ENCODE measurements at places on chromosomes 16 and 17.

DNA sequence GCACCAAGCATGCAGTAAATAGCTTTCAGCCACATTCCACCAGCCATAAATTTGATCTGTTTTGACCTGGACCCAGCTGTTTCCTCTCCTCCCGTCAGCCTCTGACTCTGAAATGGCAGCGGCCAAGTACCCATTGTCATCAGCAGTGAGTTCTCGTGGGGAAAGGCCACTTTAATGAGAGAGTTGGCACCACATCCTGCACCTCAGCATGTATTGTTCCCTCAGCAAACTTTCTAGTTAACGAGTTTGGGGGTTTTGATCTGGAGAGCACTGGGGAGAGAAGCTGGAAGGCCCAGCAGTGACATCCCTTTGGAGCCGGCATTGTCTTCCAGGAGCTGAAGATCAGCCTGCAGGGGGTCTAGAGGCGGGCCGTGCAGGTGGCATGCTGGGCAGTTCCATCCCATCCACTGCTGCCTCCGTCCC, 84.9 kb downstream of the RPA1 start:
- no peak for DNase-seq

- peak; percentile 60 for DNase-seq
These were observed 4.1 kb upstream of the CDH15 start for GRCh38 chr16:89167425-89167941.

DNA sequence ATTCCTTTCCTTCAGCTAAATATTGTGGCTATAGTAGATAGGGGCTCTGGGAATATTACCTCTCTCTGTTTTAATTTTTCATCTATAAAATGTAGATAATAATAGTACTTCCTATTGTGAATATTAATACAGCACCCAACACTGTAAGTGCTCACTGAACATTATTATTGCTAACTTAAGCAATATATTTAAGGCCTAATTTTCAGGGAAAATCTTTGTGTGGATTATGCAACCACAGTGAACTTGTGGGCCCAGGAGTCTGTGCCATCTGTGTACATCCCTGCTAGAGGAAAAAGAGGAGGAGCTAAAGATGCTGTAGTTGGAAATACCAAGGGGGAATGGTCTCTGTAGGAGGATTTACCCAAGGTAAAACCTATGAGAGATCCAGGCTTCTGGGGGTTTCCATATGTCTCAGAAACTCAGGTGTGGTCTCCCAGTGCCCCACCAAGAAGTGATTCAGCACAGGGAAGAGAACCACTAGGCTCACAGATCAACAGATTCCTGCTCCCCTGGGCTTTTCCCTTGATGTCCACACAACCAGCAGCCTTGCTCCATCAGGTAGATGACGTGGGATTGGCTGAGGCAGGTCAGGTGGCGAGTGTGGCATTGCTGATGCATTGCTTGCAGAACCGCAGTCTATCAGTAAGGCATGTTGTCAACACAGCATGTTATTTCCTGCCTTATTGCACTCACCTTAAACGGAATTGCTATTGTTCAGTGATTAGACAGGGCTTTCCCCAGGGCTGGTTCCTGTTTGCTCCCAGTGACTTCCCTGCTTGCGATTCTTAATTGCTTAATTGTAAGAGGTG, 1.6 kb upstream of the N4BP1 start:
- DNase-seq: no peak

DNA sequence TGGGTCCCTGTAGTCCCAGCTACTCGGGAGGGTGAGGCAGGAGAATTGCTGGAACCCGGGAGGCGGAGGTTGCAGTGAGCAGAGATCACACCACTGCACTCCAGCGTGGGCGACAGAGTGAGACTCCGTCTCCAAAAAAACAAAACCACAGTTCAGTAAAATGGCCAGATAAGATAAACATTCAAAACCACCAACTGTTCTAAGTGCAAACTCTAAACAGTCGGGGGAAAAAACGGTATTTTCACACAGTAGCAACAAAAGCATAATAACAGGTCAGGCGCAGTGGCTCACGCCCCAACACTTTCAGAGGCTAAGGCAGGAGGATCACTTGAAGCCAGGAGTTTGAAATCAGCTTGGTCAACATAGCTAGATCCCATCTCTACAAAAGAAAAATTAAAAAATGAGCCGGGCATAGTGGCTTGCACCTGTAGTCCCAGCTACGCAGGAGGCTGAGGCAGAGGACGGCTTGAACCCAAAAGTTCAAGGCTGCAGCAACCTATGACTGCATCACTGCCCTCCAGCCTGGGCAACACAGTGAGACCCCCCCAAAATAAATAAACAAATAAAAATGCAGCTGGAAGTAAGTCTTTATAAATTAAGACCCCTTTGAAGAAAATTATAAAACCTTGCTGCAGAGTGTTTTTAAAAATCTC, 10.8 kb upstream of the HASPIN start:
- no peak for DNase-seq

Measured in thymus (tissue), 14 donors.